Skin of body (tissue), 3 donors: ENCODE measurements at places on chromosomes 12 and 14.

- no peak for DNase-seq
Measured at GRCh38 chr12:51864833-51865670, 16.5 kb upstream of the FIGNL2 start.

GRCh38 chr14:39383741-39384140, 48.5 kb downstream of the FBXO33 start:
- DNase-seq: no peak

- no peak for DNase-seq
Measured at GRCh38 chr12:110067531-110067930, 19.2 kb upstream of the C12orf76 start.

DNA sequence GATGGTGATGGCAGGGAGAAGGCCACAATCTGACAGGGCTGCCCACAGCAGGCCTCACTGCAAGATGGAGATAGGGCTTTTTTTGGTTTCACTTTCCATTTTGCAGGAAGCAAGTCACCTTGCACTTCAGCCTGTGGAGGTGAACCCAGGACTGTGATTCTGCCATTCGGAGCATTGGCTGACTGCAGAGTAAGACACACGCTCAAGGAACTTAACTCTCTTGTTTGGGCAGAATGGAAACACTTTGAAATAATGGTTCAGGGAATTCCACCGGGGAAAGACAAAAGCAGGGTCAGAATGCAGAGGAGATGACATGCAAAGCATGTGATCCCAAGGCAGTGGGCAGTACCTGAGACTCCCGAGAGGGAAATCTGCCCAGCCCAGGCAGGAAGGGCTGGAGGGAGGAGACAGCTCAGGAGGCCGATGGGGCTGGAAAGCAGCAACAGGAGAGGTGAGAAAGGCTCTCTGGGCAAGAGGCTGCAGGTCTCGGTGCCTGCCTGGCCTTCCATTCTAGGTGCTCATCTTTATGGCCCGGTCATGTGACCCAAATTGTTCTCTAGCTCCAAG, 58.7 kb upstream of the PRMT8 start:
- DNase-seq: no peak

GRCh38 chr12:92558215-92558773, 144.5 kb upstream of the PLEKHG7 start:
- DNase-seq: no peak

- DNase-seq: no peak
Measured at GRCh38 chr12:75917083-75917482, 114.5 kb downstream of the PHLDA1 start.

DNA sequence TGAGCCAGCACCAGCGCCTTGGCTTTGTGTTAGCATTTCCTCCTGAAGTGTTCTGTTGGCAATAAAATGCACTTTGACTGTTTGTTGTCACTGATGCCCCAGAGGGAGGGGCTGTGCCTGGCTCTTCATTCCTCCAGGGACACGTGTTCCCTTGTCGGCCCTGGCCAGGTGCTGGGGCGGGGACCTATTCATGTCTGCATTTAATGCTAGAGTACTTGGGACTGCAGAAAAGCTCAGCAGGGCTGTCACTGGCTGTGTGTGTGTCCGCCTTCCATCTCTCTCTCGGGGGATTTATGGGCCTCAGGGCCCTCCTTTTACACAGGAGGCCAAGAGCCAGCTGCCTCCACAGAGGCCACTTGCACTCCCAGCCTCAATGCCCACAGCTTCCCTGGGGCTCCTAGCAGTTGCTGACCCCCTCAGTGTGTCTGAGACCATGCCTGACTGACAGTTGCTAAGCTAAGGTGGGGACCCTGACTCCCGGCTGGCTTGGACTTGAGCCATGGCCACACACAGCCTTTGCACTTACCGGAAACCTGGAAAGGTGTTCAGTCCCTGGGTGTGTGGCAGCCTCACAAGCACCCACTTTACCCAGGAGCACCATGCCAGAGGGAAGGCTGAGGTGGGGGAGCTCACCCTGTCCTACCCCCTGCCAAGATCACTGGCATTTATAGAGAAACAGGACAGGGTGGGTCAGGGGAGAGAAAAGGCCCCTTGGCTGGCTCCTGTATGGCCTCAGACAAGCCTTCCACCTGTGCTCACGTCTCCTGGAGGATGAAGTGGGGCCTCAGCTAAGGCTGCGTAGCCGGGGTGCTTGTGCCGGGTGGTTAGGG, 27.8 kb downstream of the HIP1R start:
- DNase-seq: no peak

DNA sequence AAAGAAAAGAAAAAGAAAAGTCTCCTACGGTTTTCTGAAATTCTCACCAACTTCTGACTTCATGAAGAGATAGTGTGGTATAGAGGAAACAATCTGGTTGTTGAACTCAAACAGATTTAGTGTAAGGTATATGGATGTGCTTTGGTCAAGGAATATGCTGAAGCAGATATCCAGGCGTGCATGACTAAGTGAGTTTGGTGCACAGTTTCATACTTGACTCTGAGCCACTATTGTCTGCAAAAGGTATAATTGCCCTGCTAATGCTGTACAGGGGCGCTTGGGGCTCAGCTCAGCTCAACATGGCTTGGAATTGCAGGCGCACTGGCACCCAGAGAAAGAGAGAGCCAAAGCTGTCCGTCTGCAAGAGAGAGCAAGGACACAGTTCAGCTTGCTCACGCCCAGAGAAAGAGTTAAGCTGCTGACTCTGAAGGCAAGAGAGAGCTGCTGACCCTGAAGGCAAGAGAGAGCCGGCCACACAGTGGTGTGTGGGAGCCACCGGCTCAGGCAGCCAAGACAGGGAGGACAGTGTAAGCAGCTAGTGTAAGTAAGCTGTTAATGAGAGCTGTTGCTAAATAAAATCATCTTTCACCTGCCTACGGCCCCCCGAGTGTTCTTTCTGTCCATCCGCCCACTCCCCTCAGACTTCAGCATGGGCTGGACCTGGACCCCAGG, 66.4 kb upstream of the SLC38A4 start:
- DNase-seq: no peak

GRCh38 chr12:130240831-130241590, 78.7 kb downstream of the FZD10 start:
- no peak for DNase-seq

DNA sequence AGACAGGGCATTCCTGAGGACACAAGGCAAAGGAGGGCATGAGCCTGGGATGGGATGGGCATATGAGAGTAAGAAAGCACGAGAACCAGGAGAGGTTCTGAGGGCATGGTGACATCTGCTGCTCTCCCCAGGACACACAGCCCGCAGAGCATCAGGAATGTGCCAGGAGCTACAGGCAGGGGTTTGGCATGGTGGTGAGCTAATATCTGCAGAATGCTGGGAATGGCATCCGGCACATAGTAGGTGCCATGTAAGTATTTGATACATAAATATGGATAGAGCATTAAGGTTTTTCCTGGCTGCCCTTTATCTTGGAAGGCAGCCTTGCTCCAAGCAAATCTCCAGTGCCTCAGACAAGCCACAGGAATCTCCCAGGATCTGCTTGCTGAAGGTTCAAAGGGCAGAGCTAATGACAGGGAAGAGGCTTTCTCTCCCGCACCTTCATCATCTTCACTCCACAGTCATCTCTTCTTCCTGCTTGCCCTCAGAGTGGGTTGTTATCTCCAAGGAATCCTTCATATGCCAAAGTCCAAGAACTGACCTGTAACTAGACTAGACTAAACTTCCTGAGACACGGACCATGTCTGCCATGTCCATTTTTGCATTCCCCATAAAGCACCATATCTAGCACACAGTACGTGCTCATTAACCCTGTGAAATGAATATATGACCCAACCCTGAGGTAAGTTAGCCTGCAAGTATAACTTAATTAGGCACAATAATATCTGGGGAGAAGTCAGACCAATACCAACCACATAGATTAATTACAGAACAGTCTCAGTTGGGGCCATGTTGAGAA, 62.0 kb upstream of the SCN8A start:
- no peak for DNase-seq

- DNase-seq: no peak
Measured at GRCh38 chr14:52235866-52236510, 31.5 kb upstream of the PTGDR start.

GRCh38 chr14:51068268-51068667, 26.6 kb downstream of the TRIM9 start:
- DNase-seq: no peak

- DNase-seq: no peak
Measured at GRCh38 chr14:95472819-95473251, 43.6 kb downstream of the SYNE3 start.

GRCh38 chr14:57736391-57736790, 129.5 kb downstream of the SLC35F4 start:
- no peak for DNase-seq

GRCh38 chr12:111368291-111368787, 556 bp downstream of the PHETA1 start:
- no peak for DNase-seq

- no peak for DNase-seq
Measured at GRCh38 chr12:18313306-18313705, 52.0 kb downstream of the PIK3C2G start.

DNA sequence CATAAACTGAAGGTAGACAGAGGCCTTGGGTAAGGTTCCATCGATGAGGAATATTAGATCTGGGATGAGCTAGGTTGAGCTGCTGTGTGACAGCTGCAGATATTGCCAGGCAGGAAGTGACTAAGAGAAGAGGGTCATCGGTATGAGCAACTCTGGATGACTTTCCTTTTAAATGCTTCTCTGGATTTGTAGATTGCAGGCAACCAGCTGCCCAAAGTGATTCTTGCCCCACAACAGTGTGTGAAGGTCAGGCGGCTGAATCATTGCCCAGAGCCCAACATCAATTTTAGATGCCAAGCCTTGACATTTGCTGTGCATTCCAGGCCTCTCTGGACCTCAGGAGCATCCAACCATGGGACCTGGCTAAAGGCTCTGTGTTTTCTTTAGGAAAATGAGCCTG, 255.9 kb downstream of the DPF3 start:
- no peak for DNase-seq

DNA sequence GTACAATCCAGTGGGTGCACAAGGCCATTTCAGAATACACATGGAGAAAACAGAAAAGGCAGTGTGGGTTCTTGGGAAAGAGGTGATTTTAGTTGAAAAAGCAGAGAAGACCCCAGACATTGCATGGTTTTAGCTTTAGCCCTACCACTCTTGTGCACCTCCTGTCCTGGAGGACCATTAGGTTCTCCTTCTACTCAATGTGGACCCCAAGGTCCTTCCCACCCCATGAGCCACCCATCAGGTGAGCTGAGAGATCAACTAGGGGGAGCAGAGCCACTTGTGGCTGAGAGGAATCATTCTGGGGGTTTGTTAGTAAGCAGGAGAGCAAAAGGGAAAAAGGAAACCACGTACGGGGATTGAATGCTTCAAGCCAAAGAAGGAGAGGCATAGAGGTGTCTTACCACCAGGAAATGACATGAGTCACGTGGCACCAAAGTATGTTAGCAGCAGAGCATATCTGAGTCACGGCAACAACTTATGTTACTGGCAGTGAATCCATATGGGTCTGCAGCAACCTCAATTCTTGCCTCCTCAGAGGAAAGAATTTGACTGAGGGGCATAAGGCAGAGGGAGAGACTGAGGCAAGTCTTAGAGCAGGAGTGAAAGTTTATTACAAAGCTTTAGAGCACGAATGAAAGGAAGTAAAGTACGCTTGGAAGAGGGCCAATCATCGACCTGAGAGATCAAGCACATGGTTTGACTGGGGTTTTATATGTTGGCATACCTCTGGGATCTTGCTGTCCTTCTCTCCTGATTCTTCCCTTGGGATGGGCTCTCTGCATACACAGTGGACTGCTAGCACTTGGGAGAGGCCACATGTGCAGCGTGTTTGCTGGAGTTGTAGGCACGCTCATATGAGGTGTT, 73.9 kb downstream of the HSD17B6 start:
- no peak for DNase-seq

DNA sequence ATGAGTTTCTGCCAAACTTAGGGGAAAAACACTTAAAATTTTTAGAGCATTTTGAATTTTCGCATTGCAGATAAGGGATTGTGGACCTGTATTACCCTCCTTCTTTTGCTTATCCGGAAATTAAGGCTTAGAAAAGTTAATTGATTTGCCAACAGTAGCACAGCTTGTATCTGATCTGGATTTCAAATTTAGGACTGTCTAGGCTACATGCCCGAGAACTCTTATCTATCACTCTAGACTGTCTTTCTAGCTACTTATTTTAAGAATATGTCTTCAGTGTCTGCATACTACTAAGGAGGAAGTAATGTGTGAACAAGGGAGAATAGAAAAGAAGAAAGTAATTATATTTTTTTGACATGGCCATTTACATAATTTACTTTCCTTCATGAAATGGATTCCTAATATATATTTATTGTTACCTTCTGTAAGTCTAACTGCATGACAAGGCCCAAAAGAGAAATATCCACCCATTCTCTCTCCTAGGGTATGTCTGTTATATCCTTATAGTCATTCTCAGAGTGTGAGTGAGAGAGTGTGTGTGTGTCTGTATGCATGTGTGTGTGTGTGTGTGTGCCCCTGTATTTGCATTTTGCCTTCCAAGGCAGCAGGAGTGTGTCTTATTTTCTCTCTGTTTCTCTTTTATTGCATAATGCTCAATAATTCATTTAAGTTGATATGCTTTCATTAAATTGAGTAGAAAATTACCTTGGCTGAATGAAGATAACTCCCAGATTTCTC, 132.1 kb downstream of the SLC5A8 start:
- DNase-seq: no peak

- no peak for DNase-seq
Measured at GRCh38 chr12:460261-461230, 807 bp downstream of the B4GALNT3 start.

DNA sequence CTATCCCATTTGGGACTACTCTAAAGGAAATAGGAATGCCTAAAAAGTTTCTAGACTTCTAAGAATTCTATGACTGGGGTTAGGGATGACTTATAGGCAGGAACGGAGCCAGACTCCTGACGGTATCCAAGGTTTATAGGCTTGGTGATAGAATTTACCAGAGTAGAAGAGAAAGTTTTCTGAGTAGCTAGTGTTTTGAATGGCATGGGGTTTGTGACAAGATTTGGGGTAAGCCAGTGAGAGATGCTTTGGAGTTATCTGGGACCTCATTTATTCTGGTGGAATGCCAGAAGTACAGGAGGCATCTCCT, 444.6 kb downstream of the RAD51B start:
- no peak for DNase-seq

DNA sequence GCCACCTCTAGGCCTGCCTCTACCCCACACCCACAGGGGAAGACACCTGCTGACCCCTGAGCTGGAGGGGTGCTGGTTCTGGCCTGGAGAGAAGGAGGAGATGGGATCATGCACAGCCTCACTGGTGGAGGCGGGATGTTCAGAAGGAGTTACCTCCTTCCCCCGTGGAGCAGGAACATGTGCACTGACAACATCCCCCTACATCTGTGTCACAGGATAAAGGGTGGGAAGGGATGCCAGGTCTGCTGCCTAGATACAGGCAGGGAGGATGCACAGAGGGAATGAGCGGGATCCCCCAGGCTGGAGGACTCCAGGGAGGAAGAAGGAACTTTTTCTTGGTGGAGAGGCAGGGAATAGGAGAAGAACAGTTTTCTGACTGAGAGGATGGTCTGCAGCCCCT, 8.8 kb downstream of the NRXN3 start:
- DNase-seq: no peak
